ENCODE measurements at places on chromosomes 6 and 20. TPM values are rescaled to one million over a fixed set of nuclear protein-coding genes. Genes with fewer than 3 reads are reported as not detected.

- DNase-seq, result no peak
Observed at GRCh38 chr6:31125586-31126363, 5.5 kb upstream of the CDSN start.

DNA sequence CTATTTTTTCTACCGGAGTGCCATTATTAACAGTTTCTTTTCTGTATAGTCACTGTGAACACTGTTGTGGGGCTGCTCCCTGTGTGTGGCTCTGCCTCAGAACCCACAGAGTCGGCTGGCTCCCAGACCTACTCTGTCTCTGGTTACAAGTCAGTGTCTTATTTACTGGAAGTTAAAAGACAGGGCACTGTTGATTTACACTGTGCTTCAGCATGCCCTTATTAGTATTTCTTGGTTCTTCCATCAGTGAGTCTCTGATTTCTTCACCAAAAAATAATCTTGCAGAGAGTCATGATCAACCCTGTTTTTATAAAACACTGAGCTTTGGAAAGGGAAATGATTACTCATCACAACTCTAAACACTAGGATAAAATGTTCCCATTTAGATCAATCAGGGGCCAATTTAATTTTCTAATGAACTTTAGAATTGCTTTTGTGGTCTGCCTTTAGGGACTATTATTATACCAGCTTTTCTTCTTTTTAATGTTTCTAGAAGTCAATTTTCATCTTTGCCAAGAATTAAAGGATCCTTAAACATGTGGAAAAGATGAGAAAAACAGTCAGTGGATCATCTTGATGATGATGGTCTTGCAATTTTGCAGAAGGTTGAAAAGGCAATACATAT, 92.6 kb downstream of the UTRN start:
- no peak for DNase-seq

GRCh38 chr6:107083047-107083768, 32.1 kb downstream of the BEND3 start:
- DNase-seq, result peak; percentile 33

GRCh38 chr20:2533118-2533517, 3.3 kb upstream of the TMC2 start:
- DNase-seq, result no peak

GRCh38 chr6:142530566-142530965, 228.8 kb downstream of the ADGRG6 start:
- DNase-seq, result no peak

- DNase-seq, result no peak
Observed at GRCh38 chr20:62907384-62908317, 18.7 kb downstream of the DIDO1 start.

DNA sequence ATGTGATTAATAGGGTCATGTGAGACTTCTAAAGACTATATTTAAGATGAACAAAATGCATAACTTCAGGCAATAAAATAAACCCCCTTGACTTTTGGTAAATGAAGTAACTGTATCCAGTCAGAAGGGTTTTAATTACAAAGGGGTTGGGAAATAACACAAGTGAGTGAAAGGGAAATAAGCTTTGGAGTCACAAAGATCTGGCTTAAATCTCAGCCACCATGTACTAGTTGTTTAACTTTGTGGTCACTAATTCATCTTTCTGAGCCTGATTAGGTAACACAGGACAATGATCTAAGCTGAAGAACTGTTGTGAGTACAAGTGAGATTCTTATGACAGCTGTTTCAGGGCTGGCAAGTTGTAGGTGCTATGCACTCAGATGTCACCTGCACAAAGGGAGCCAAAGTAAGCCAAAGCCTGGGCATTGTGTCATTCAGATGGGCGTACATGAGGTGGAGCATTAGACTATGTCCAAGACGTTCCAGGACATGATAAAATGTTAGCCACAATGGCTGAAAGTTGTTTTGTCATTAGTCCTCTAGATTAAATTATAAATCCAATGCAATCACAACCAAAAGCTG, 13.8 kb downstream of the TOMM34 start:
- DNase-seq, result no peak

GRCh38 chr6:12977206-12977605, 260.6 kb downstream of the PHACTR1 start:
- no peak for DNase-seq

DNA sequence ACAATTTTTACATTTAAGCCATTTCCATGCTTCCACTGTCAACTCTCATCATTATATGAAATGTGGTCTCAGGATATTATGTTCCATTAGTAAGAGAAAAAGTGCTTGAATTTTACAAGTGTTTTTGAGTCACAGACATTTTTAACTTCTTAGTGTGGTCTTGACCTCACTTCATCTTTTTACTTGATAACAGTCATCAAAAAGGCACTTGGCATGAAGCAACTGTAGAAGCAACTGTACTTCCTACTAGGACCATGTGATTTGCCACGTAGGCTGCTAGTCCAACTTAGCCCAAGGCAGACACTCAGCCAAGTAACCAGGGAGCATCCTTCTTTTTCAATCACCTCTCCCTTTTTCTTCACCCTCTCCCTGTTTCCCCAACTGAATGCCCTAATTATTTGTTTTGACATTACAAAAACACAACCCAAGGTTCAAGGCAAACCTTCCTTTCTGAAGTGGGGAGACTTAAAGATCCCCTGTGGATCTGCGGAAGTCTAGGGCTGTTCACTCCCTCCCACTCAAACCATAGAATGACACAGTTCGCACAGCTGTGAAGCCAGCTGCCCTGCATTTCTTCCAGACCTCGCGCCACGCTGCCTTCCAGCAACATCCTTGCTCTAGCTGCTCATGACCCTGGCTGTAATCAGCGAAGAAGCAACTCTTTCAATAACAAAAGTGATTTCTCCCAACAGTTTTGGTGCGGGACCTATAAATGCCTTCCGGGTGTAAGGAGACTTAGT, 45.0 kb downstream of the PHACTR1 start:
- DNase-seq, result no peak

Gene HFE
- 0.32 TPM for total RNA-seq

Gene MLIP
- not detected for total RNA-seq

Gene TMEM244
- not detected for total RNA-seq
